ENCODE measurements at places on chromosomes 5 and 9.

DNA sequence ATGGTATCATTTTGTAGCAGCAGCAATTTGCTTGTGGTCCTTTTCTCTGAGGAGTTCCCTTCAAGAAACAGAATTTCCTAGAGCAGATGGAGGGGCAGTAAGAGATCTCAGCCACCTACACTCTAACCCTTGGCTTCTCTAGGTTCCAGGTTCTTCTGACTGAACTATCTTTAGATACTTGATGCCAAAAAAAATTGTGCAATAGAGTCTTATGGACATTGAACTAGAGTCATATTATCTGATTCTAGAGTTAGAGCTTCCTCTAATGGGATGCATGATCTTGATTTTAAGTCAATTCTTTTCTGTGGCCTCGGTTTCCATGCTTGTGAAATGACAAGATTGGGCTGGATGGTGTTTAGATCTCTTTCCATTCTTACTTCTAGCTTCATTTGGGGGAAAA, 142.8 kb downstream of the EGFLAM start:
- DNase-seq: no peak

DNA sequence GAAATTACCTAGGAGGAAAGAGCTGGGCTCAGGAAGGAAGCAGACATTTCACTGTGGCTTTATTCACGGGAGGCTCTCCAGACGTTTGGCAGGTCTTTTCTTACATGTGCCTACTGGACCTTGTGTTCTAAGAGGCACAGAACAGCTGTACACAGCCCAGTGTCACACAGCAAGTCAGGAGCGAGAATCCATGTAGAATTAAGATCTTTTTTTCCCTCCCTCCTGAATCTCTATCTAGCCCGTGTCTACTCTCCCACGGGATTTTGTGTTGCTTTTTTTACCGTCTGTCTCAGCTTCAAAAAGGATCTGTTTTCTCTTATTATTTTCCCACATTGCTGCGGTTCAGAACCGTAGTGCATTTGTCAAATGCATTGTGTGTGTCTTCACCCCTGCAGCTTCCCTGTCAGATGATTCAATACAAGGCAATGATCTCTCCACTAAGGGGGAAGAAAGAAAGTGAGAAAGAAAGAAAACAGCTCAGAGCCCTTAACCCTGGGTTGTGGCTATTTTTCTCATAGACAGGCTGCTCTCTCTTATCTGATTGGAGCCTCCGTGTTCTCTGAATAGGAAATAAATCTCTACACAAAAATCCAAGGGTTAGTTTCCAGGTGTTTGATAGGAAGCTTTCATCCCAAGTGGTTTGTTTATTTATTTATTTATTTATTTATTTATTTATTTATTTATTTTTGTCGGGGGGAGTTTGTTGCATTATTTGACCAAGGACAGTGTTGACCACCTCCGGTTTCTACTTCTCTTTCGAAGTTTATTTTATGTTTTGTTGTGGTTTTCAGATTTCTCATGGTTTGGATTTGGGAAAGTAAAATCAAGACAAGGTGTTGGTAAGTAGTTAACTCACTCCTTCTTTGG, 191.0 kb downstream of the NTRK2 start:
- no peak for DNase-seq

DNA sequence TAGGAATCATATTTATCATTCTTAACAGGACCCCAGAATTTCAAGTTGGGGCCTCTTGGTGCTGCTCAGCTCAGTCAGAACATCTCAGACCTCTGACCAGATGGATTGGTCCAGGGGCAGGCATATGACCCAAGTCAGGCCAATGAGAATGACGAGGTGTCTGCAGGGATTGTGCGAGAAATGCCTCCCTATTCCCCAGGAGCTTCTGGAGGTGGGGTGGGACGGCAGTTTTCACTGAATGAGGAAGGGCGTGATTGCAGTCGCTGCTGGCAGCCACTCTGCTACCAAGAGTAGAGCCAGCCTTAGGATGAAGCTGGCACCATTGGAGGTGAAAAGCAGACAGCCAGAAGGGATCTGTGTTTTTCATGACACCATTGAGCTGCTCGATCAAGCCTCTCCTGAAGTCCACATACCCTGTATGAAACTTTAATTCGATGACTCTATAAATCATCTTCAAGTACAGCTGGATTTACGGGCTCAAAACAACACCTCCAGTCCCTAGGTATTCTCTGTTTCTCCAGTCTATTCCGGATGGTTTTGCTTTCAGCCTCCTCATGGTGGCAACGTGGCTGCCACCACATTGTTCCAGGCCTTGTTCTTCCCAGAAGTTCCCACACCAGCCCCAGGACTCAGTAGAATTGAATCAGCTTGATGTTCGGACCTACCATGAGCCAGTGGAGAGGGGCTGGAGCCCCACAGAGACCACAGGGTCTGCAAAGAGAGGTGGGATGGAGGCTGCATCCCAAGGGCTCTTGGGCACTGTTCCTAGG, 70.2 kb upstream of the ADAMTS2 start:
- DNase-seq: no peak

DNA sequence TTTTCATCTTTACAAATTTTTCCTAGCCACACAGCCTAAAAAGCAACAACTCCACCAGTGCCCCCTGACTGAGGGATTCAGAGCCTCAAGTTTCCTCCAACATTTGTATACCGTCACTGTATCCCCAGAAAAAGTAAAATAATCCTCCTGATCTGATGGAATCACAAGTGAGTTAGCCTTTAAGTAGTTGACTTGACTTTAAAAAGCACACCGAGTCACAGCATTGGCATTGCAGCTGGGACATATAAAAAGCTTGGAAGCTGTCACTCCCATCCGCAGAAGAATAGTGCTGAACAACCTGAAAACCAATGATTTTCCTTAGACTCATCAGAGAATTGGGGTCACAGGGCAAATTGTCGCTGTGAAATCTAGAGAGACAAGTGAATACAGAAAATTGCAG, 41.6 kb upstream of the FBN2 start:
- DNase-seq: no peak

GRCh38 chr9:75123696-75124095, 35.4 kb downstream of the OSTF1 start:
- no peak for DNase-seq
